HEK293T (cell line): ENCODE measurements at places on chromosomes 4 and X.

DNA sequence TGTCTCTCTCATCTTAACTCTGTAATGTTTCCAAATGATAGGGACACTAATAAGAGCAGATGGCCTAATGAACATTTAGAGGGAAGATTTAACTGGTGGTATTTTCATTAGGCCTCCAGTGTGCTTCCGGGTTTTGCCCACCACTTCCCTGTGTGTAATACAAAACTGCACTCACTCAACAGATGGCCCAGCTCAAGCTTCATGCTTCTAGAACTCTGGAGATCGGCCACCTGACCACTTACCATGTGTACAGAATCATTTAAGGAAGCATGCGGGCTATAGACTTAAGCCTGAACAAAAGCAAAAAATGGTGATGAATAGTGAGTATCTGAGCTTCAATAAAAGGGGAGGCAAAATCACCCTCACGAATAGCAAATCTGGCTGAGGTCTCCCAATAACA lies 89.3 kb downstream of the SH2D1A start:
- DNase-seq, result no peak

- no peak for DNase-seq
Measured at GRCh38 chr4:53147197-53147596, 218.7 kb downstream of the SCFD2 start.

DNA sequence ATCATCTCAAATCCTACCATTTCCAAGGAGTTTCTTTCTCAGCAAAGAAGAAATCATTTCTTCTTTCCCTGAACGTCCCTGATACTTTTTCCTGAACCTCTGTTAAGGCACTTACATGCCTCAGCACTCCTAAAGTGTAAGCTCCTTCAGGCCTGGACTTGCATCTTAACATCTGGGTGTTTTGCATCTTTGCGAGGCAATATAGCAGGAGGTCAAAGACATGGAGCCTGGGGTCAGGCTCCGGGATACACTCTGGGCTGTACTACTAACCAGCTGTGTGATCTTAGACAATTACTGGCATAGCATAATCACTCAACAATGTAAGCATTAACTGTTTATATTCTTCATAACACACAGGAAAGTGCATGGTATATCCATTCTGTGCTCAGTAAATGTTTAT lies 275.5 kb upstream of the BOD1L1 start:
- no peak for DNase-seq

DNA sequence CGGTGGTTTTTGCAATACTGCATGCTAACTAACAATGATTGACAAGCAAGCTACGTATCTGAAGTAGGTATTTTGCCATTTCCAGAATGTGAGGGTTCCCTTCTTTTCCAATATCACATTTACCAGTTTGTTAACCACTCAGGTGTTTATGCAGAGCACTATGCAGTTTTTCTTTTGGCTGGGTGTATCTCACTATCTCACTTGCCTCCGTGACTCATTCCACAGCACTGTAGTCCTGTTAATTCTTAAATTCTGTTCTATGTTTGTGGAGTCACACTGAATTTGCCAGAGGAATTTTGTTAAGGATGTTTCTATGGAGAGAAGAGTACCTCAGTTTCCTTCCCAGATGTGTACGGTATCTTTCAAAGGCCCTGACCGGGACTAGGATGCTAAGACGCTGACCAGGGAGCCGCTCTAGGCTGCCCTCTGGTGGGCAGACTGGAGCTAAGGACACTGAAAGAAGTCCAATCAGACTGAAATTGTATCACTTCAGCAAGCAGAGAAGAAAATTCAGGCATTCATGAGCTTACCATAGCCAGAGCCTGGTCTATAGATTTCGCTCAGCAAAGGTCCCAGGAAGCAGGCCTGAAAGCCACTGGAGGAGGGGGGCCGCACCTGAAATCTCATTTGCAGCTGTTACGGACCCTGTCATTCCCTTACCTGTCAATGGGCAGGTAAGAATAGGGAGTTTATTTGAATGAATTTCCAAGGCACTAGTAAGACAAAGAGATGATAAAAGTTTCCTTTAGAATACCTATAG lies 388.4 kb upstream of the SPOCK3 start:
- peak; percentile 66 for DNase-seq

DNA sequence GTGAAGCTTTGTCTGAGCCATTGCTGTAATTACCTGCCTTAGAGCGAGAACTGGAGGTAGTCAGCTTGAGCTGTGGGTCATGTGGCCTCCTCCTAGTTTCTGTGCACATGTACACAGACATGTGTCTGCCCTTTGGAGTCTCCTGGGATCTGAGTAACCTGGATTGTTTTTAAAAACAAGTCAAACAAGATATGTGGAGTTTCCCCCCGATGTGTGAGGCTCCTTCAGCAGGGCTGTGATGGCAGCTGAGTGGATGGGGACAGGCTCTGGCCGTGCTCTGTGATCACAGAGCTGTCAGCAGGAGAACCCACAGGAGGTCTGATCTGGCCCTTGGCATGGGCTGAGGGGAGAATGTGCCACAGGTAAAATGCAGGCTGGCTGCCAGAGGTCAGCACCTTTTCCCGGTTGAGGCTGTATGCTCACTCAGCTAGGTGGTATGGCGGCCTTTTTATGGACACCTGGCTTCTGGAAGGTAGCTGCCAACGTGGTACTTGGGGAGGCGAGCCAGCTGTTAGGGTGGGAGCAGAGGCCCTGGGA lies 38.4 kb downstream of the NOP14 start:
- no peak for DNase-seq
